ENCODE measurements at places on chromosomes 7 and 10.

- no peak for DNase-seq
Measured at GRCh38 chr7:131130324-131130723, 197.4 kb upstream of the MKLN1 start.

- DNase-seq, result no peak
Measured at GRCh38 chr10:133555521-133555920, 9.9 kb downstream of the SYCE1 start.

DNA sequence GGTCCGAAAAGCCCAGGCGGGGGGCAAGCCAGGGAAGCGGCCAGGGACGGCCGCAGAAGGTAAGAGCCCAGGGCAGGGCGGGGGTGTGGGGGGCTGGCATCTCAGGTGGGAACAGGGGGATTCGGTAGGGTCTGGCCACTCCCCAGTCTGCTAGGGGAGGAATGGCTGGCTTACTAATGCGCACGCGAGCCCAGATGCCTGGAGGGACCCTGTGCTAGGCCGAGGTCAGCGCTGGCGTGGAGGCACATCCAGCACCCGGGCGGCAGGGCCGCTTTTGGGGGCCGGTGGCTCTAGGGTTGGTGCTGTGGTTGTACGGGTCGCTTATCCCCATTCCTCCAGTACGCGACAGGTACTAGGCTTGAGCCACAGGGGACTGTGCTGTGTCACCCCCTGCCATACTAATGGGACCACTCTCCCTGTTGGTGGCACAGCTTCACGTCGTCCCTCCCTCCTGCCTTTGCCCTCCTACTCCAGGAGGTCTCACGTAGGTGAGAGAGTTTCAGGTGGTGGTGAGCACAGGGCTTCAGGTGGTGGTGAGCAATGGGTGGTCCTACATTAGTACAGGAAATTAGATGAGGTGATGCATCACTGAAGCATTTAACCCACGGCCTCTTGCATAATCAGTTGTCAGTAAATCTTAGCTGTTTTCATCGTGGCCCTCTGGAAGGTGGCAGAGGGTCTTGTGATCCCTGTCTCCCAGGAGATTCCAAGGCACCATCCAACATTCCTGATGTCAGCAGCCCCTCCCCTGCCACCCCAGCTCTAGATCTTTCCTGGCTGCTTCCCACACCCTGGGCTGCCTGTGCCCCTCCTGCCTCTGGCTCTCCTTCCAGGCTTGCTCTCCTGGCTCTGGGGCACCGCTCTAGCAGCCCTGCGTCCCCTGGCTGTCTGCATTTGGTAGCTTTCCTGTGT is 971 bp downstream of the AEBP1 start:
- peak; percentile 55 for DNase-seq

GRCh38 chr10:93090619-93091018 is 16.9 kb downstream of the CYP26A1 start:
- no peak for DNase-seq

GRCh38 chr10:132009575-132009974 is 27.9 kb upstream of the BNIP3 start:
- DNase-seq, result no peak

DNA sequence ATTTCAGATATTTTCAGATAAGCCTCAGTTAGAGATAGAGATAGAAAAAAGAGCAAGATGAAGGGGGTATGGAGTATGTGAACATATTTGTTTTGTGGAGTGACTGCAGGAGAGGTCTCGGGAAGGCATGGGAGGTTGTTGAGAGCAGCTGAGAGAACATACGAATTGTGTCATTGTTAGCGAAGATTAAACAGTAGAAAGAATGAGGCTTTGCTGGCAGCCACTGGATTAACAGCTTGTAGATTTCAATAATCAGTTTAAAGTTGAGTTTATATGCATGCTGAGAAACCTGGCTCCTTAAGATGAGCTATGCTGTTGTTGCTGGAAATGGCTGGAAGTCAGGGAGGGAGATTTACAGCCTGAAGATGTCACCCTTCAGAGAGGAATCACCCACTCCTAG is 100.9 kb upstream of the SORCS3 start:
- no peak for DNase-seq

GRCh38 chr10:117536072-117536865 is 6.3 kb upstream of the EMX2 start:
- DNase-seq, result no peak

DNA sequence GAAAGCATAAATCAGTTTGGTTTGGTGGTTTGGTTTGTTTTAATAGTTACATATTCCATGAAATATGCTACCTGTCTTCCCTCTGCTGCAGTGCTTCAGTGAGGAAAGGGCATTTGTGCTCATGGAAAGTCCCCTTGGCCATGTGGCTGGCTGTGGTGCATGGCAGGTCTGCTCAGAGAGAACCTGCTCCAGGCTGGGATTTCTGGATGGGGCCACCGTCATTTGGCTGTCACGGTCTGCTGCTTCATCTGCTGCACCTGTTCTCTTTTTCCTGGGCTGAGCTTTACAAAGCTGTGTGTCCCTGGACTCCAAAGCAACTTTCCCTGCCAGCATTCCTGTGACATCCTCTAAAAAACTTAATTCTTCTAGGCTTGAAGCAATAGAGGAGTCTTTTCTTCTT is 8.9 kb downstream of the CDK14 start:
- DNase-seq, result no peak

DNA sequence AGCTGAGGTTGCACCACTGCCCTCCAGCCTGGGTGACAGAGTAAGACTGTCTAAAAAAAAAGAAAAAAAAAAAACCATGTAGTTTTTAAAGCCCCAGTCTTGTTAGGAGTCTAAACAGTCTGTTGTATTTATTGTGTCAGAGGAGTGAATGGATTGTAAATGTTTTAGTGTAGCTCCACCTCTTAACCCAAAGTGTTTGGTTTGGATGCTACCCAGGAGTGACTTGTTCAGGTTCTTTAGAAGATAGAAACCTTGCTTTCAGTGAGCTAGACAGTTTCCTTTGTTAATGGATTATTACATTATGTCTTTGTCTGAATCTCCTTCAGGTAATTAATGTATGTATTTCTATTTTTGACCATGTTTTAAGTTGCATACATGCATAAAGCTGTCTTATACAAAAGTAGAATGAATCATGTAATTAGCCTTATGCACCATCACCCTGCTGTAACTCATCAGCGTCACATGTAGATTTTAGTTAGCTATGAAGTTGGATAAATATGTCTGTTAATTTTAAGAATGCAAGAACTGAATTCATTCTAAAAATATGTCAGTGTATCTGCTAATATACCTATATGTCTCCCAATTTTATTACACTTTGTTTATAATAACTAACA is 97.7 kb downstream of the TAF3 start:
- no peak for DNase-seq
